Sigmoid colon (tissue), 7 donors: ENCODE measurements at places on chromosomes 6 and 20.

GRCh38 chr20:51584737-51585136 lies 42.2 kb upstream of the NFATC2 start:
- H3K36me3 ChIP-seq = no peaks in the 10 kb centered on the region
- no peaks in the 10 kb centered on the region for H3K27me3 ChIP-seq

DNA sequence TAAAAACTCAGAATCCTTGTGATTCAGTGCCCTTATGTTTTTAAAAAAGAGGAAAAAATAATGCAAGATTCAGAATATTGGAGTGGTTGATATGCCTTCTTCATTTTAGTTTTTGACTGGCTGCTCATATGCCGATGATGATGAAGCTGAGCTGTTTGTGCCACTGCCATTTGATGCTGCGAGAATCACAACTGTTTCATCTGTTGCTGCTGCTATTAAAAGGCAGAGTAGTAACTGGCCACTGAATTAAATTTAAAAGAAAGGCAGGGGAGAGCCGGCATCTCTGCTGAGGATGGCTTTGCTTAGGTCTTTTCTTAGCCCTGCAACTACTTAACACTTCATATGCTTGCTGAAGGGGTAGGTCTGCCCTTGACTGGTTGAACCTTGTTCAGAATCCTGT lies 33.1 kb downstream of the CDS2 start:
- DNase-seq = no peak
- H3K36me3 ChIP-seq = no peaks in the 10 kb centered on the region
- no peaks in the 10 kb centered on the region for H3K27me3 ChIP-seq
- H3K4me3 ChIP-seq = no peak overlapping the region
- H3K27ac ChIP-seq = no peak overlapping the region

DNA sequence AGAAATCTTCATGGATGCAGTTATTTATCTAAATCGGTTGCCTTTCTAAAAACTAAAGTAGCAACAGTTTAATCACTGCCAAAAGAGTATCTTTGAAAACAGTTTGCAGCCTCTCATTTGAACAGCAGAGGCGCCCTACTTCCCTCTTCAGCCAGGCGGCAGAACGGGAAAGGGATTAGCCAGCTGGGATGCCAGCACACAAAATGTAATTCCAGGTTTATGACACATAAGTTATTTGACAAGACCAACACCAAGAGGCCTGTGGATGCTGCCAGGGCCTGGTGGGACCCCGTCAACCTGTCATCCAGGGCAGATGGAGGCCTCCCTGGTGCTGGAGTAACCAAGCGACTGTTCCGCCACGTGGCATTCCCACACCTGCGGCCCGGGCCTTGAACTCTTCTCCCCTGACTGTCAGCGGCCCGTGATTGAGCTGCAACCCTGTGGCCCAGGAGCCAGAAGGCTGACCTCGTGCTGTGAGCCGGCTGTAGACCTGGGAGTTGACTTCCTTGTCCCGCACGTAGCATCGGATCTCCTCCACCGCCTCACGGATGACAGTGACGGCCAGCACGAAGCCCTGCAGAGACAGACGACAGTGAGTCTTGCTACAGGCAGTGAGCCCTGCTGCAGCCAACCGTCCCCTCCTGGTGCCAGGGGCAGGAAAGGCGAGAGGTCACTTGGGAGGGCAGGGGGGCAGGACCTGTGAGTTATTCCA lies 55.5 kb downstream of the ATP9A start:
- H3K4me1 ChIP-seq = no peaks in the 10 kb centered on the region
- H3K27me3 ChIP-seq = no peaks in the 10 kb centered on the region
- DNase-seq = no peak
- no peaks in the 10 kb centered on the region for H3K36me3 ChIP-seq

DNA sequence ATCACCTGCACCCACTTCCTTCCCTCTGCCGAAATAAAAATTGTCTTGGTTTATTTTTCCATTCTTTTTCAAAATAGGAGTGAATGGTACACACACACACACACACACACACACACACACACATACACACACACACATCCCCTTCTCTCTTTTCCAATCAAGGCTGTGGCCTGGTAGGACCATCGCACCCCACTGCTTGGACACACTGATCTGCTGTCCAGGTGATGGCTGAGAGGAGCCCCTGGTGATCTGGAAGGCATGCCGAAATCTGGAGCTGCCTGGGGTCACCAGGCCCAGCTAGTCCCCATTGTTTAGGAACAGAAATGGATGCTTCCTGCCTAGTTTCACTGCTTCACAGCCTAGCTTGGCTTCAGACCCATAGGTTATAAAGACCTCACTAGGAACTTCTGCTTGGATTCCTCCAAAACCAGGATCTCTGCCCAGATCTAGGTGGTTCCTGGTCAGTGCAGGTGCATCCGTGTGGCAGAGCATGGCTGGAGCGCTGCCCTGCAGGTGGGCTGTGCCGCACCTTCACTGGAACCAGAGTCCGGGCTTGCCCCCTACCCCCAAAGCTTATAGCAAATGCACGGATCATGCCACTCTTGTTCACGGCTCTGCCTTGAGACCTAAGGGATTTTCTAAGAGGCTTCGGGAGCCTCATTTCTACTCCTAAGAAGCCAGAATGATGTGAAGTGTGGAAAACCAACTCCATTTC lies 42.9 kb upstream of the DACT2 start:
- H3K4me3 ChIP-seq = no peak overlapping the region
- H3K27me3 ChIP-seq = no peaks in the 10 kb centered on the region
- no peak overlapping the region for H3K27ac ChIP-seq
- no peaks in the 10 kb centered on the region for H3K36me3 ChIP-seq
- H3K4me1 ChIP-seq = peaks cover 5% of the 10 kb centered on the region

DNA sequence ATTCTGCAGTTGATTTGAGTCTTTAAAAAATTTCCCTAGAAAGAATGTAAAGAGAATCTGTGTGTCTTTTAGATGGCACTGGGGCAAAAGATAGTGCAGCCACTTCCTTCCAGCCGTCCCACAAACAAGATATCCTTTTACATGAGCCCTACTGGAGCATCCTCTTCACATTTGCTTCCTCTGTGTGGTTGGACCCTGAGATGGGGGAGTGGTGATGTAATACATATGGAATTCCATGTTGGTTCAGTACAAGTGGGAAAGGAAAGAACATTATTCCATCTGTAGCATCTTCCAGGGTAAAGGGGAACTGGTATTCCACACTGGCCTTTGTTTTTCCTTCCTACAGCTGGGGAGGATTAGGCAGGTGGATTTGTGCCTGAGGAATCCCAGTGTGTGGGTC lies 78.9 kb upstream of the ISM1 start:
- DNase-seq = no peak
- no peaks in the 10 kb centered on the region for H3K36me3 ChIP-seq
- no peak overlapping the region for H3K27ac ChIP-seq
- no peaks in the 10 kb centered on the region for H3K4me1 ChIP-seq

GRCh38 chr6:25717866-25718740 lies 36.4 kb upstream of the SLC17A4 start:
- no peak overlapping the region for H3K27ac ChIP-seq
- H3K4me1 ChIP-seq = no peaks in the 10 kb centered on the region
- DNase-seq = no peak
- H3K4me3 ChIP-seq = no peak overlapping the region
- no peaks in the 10 kb centered on the region for H3K36me3 ChIP-seq

DNA sequence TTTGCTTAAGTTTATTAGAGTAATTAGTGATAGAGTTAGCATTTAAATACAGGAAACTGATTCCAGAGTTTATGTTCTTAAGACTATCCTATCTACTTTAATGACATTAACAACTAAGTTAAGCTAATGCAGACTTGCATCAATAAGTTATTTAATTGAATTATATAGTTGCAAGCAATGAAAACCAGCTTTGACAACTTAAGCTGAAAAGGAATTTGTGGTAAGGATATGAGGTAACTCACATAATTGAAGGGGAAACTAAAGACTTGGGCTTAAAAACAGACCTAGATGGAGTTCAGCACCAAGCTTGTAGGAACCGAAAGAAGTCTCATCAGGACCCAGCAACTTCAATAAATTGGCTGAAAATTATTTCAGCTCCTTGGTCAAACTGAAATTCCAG lies 222.3 kb downstream of the IBTK start:
- DNase-seq = no peak
- no peaks in the 10 kb centered on the region for H3K27me3 ChIP-seq
- no peak overlapping the region for H3K27ac ChIP-seq
- H3K36me3 ChIP-seq = no peaks in the 10 kb centered on the region
- H3K4me3 ChIP-seq = no peak overlapping the region

- peak overlapping the region; percentile 75 for H3K27ac ChIP-seq
- no peaks in the 10 kb centered on the region for H3K4me1 ChIP-seq
- H3K4me3 ChIP-seq = no peak overlapping the region
- no peak for DNase-seq
- H3K36me3 ChIP-seq = peaks cover 38% of the 10 kb centered on the region
- no peaks in the 10 kb centered on the region for H3K27me3 ChIP-seq
These were observed 14.5 kb downstream of the BRD2 start for GRCh38 chr6:32982702-32983492.

- no peaks in the 10 kb centered on the region for H3K36me3 ChIP-seq
- no peaks in the 10 kb centered on the region for H3K4me1 ChIP-seq
- H3K4me3 ChIP-seq = no peak overlapping the region
- no peaks in the 10 kb centered on the region for H3K27me3 ChIP-seq
These were observed 105.1 kb downstream of the IRF4 start for GRCh38 chr6:496649-497048.

- H3K27ac ChIP-seq = peak overlapping the region; percentile 79
- DNase-seq = peak; percentile 80
- H3K36me3 ChIP-seq = no peaks in the 10 kb centered on the region
- no peaks in the 10 kb centered on the region for H3K27me3 ChIP-seq
These were observed 85.2 kb downstream of the MBOAT1 start for GRCh38 chr6:20126789-20127653.

DNA sequence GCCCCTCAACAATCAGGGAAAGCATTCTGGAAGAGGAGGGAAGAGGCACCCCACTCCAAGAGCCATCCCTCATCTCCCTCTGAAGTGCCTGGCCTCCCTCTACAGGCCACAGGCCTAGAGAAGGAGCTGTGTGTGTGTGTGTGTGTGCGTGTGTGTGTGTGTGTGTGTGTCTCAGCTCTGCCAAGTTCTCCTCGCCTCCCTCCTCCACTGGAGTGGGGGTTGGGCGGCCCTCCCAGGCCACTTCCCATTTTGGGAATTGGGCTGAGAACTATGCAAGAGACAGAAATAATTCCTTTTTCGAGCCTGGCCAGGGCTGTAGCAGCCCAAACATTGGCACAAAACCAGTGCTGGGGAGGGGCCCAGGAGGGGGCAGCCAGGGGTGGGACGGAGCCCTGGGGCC lies 35.7 kb downstream of the KCNB1 start:
- no peak overlapping the region for H3K4me3 ChIP-seq
- DNase-seq = peak; percentile 96
- peak overlapping the region; percentile 88 for H3K27ac ChIP-seq
- H3K4me1 ChIP-seq = peaks cover 71% of the 10 kb centered on the region

GRCh38 chr20:62219101-62219991 lies 732 bp downstream of the HRH3 start:
- H3K4me3 ChIP-seq = peak overlapping the region; percentile 47
- peaks cover 95% of the 10 kb centered on the region for H3K27me3 ChIP-seq
- H3K4me1 ChIP-seq = no peaks in the 10 kb centered on the region

DNA sequence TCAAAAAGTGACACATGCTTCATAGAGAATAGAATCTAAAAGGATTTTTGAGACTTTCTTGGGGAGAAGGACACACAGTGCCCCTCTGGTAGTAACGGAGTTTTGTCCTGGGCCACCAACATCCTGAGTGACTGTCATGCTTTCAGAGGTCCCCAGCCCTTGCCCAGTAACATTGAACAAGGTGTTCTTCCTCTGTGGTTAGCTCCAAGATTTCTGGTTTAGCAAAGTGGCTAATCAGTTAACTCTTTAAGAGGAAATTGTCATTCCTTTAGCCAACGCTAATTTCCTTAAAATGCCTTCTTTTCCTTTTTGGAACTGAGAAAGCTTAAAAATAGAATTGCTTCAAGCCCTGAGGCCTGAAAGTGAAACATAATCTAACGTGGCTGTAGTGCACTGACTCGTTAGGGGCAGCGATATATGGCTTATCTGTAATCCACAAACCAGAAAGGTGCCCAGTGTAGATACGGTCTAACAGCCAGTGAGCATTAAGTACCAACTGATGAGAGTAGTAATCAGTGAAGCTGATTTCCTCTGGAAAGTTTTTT lies 7.8 kb downstream of the E2F3 start:
- no peak overlapping the region for H3K27ac ChIP-seq
- H3K4me1 ChIP-seq = peaks cover 2% of the 10 kb centered on the region
- no peak for DNase-seq
- no peaks in the 10 kb centered on the region for H3K27me3 ChIP-seq

- DNase-seq = no peak
- H3K36me3 ChIP-seq = no peaks in the 10 kb centered on the region
- peaks cover 7% of the 10 kb centered on the region for H3K4me1 ChIP-seq
- peaks cover 23% of the 10 kb centered on the region for H3K27me3 ChIP-seq
These were observed 3.9 kb downstream of the HEY2 start for GRCh38 chr6:125753218-125753936.

- no peaks in the 10 kb centered on the region for H3K4me1 ChIP-seq
- H3K27me3 ChIP-seq = no peaks in the 10 kb centered on the region
- no peak overlapping the region for H3K27ac ChIP-seq
- H3K36me3 ChIP-seq = no peaks in the 10 kb centered on the region
- DNase-seq = no peak
These were observed 13.2 kb upstream of the SFT2D1 start for GRCh38 chr6:166355552-166355951.

- no peaks in the 10 kb centered on the region for H3K27me3 ChIP-seq
- H3K27ac ChIP-seq = no peak overlapping the region
- H3K4me3 ChIP-seq = no peak overlapping the region
- DNase-seq = no peak
These were observed 179.8 kb downstream of the ERMARD start for GRCh38 chr6:169931261-169931660.

DNA sequence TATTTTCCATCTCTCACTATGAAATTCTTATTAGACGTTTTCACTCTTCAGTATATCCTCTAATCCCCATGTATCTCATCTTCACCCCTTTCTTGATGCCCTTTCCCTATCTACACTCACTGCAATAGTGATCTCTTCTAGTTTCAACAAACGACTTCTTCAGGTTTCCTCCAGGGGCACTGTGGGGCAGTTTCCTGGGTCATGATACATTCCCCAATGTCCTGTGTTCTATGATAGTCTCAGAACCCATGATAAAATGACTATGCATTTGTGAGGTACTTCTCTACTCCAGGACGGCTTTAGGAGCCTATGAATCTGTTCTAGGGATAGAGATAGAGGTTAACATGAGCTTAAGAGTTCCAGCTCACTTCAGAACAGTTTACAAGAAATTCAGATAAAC lies 183.3 kb downstream of the FOXC1 start:
- no peaks in the 10 kb centered on the region for H3K27me3 ChIP-seq
- no peak overlapping the region for H3K4me3 ChIP-seq
- no peaks in the 10 kb centered on the region for H3K4me1 ChIP-seq
- H3K36me3 ChIP-seq = no peaks in the 10 kb centered on the region
- no peak for DNase-seq

DNA sequence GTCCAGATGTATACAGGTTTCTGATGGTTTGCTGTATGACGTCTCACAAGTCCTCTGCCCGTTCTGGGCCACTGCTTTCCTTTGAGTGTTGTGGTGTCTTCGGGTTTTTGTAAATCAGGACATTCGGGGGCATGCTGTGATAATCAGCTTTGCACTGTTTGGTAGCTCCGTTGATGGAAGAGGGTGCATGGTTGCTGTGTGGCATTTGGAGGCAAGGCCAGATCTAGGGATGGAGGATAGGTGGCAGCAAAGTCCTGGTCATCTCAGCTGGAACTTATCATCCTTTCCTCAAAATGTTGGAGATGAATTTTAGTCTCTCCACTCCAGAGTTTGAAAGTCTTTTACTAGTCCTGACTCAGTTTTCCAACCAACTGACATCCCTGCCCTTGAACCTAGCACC lies 91.0 kb downstream of the SCP2D1 start:
- H3K27ac ChIP-seq = no peak overlapping the region
- H3K4me1 ChIP-seq = no peaks in the 10 kb centered on the region
